AG10803 (cell line): ENCODE measurements at places on chromosomes 13 and 19.

DNA sequence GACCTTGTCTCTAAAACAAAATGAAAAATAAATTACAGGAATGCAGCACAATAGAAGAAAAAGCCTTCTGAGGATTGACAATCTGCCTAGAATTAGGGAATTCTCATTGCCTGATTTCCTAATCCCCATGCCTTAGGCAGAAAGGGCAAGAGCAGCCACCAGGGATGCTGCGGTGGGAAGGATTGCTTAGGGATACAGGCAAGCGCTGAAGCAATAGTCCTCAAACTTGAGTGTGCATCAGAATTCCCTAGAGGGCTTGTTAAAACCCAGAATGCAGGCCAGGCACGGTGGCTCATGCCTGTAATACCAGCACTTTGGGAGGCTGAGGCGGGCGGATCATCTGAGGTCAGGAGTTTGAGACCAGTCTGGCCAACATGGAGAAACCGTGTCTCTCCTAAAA lies 1.0 kb upstream of the OR7C2 start:
- DNase-seq, result no peak

- DNase-seq, result peak; percentile 98
Measured at GRCh38 chr13:110294146-110294545, 12.8 kb downstream of the COL4A1 start.

- no peak for DNase-seq
Measured at GRCh38 chr13:73825143-73825542, 309.1 kb downstream of the KLF12 start.

DNA sequence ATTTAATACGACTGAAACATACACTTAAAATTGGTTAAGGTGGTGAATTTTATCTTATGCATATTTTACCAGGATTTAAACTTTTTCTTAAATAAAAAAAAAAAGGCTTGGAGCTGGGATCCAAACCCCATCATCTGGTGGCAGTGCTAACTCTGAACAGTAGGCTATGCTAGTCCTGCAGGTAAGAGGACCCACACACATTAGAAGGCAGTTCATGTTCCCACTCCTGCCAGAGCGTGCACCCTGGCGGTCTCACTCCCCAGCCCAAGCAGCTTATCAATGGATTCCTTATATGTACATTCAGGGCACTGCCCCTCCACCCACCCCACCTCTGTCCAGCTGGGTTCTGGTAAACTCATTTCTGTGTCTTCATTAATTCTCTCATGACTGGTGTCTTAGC lies 31.3 kb upstream of the CEBPA start:
- no peak for DNase-seq

- DNase-seq, result no peak
Measured at GRCh38 chr19:30596268-30596667, 224.1 kb downstream of the ZNF536 start.

DNA sequence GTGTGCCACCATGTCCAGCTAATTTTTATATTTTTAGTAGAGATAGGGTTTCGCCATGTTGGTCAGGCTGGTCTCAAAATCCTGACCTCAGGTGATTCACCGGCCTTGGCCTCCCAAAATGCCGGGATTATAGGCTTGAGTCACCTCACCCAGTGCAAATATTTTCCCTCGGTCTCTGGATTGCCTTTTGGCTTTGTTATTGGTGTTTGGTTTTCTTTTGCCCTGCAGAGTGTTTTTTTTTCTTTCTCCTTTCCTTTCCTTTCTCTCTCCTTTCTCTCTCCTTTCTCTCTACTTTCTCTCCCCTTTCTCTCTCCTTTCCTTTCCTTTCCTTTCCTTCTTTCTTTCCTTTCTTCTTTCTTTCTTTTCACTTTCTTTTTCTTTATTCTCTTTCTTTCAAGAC lies 33.2 kb downstream of the KDM4B start:
- DNase-seq, result peak; percentile 67

DNA sequence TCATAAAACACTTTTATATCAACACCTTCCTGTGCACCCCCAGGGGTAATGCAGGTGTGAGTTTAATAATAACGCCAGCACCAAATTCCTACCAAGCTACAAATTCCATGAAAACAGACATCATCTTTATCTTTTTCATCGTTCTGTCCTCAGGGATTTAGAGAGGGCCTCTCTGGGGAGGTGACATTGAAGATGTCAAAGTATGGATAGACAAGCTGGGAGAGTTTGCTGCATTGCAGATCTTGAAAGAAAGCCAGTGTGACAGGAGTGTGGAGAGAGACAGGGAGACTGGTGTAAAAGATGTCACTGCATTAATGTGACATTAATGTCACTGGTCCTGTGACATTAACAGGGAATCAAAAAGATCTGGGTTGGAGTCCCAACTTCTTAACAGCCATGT lies 10.1 kb downstream of the CACNG6 start:
- no peak for DNase-seq

DNA sequence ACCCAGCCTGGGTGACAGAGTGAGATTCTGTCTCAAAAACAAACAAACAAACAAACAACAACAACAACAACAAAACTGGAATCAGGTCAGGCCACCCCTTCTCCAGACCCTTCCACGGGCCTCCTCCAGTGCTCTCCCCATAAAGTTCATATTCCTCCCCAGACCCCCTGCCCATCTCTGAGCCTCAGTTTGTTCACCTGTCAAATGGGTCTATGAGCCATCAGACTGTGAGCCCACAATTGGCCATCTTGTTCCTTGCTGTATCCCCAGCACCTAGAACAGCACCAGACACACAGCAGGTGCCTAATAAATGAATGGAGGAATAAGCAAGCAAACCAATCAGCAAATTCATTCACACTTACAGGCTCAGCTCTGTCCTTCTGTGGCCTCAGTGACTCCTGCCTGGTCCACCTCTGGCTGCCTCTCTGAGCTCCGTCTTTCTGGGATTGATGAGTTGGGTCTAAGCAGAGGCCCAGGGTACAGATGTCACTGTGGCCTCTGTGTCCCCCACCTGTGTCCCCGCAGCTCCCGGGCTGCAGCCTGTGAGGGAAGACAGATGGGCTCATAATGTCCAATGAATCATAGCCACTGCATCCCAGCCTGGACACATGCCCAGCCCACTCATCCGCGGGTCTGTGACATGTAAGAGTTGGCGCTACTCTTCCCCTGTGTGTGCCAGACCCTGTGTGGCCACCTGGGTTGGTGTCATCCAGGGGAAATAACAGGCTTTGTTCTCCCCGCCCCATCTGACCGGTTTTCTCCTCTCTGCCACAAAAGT lies 19.6 kb upstream of the PTPRS start:
- DNase-seq, result peak; percentile 31

DNA sequence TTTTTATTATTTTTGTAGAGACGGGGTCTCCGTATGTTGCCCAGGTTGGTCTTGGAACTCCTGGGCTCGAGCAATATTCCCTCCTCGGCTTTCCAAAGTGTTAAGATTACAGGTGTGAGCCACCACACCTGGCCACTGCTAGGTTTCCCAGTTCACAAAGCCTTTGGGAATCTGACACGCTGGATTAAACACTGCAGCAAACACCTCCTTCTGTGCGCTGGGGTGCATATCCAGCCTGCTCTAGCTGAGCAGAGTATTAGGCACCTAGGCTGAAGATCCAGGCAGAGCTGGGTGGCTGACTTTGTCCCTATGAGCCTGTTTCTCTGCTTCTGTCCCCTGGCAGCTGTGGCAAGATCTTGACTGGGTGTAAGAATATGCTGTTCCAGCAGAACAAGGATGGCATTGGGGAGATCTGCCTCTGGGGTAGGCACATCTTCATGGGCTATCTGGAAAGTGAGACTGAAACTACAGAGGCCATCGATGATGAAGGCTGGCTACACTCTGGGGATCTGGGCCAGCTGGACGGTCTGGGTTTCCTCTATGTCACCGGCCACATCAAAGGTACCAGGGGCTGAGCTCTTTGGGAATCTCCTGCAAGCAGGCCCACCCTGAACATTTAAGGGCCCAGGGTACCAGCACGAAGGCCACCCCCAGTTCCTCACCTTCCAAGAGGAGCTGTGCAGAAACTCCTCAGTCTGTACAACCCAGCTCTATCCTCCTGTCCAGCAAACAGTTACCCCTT lies 49.8 kb downstream of the ACSBG2 start:
- no peak for DNase-seq

DNA sequence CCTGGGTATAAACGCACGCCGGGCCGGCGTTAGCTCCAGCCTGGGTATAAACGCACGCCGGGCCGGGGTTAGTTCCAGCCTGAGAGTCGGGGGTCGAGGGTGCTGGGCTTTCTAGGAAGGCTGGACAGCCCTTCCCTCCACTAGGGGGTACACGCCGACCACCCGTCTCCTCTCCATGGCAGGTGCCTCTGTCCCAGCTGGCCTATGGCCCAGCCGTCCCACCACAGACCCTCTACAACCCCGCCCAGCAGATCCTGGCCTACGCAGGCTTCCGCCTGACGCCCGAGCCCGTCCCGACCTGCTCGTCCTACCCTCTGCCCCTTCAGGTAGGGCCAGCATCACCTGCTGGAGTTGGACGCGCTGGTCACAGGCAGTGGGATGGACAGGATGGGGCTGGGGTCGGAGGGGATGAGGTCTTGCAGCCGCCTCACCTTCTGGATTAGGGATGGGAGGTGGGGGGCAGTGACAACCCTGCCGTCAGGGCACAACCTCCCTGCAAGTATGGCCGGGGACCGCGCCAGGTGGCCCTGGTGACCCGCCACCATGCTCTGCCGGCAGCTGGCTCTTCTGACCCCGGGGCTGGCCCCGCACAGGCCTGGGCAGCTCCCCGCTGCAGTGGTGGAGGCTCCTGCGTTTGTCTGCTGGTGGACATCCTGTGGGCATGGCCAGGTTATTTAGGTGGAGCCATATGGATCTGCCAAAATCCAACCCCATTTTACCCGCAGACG lies 45.8 kb downstream of the TMEM255B start:
- DNase-seq, result no peak

- no peak for DNase-seq
Measured at GRCh38 chr19:18424890-18425514, 5.8 kb downstream of the SSBP4 start.

DNA sequence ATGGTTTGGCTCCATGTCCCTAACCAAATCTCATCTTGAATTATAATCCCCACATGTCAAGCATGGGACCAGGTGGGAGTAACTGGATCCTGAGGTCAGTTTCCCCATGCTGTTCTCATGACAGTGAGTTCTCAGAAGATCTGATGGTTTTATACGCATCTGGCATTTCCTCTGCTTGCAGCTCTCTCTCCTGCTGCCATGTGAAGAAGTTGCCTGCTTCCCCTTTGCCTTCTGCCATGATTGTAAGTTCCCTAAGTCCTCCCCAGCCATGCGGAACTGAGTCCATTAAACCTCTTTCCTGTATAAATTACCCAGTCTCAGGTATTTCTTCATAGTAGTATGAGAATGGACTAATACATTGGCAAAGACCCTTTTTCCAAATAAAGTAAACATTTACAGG lies 96.8 kb downstream of the TSHZ3 start:
- DNase-seq, result no peak

DNA sequence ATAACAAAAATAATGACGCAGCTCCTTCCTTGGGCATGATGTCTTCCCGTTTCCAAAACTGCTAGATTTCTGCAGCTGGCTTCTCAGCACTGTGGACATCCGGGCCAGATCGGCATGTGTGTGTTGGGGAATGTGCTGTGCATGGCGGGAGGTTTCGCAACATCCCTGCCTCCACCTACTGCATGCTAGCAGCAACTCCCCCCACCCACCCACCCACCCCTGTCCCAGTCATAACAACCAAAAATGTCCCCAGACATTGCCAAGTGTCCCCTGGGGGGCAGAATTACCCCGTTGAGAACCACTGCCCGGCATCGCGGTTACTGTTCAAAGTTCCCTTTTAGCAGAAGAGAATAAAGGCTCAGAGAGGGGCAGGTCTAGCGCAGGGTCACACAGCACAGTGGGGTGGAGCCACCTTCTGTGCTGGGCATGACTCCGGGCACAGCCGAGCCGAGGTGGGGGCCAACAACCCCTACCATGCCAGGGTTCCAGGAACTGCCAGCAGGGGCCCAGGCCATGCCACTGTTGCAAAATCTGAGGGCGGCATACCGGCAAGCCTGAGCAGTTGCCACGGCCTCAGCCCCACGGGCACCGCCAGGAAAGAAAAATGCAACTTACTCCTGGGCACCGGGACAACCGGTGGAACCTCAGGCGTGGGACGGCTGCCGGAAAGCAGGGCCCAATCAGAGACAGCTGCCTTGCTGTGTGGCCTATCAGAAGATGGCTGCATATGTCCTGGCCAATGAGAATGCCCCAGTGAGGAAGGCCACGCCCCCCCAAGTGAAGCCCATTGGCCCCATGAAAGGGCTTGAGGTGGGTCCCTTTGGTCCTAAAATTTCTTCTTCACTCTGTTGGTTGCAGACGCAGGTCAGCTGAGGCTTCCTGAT lies 22.5 kb upstream of the NFIC start:
- DNase-seq, result peak; percentile 94
